Cortex of kidney (tissue), 1 donor: ENCODE measurements at places on chromosomes 5 and 9.

GRCh38 chr9:137396227-137396626, 26.7 kb downstream of the EXD3 start:
- no peak for DNase-seq

DNA sequence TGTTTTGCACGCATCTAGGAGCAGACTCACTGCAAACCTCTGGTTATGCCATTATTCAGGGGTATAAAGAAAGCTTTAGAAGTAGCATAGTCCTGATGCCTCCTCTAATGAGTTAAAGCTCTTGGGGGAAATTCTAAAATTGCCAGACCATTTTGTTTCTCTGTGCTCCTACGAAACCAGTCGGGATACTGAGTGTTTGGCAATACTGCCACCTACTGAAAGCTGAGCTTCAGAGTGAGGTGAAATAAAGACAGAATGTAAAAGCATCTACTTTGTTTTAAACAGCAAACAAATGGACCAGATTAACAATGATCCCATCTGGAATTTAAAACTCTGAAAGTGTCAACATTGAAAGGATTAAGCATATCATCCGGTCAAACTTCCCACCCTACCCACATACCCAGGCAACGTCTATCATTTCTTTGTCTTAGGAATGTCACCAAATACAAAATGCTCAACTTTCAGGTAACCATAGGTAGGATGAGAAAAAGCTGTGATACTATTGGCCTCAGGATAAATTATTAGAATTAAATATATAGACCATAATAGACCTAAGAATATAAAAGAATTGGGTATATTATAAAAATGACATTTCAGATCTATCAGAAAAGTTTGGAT, 77.8 kb upstream of the SHISAL2B start:
- DNase-seq, result no peak

GRCh38 chr5:33381243-33381642, 59.5 kb upstream of the TARS1 start:
- DNase-seq, result no peak

DNA sequence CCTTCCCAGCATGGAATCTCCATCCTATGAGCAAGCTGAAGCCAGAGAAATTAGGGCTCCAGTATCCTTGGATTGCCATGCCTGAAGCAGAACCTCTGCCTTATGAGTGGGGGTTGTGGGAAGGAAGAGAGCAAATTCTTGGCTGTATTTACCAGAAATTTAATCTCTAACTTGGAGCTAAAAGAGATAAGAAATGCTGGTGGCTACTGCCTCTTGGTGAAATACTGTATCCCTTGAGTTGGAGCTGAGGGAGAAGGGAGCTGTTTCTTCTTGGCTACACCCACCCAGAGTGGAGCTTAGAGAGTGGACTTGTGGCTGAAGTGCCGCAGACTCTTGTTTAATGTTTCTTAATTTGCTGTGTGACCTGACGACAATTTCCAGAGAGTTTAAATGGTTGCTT, 447.3 kb downstream of the ARHGEF28 start:
- DNase-seq, result no peak

DNA sequence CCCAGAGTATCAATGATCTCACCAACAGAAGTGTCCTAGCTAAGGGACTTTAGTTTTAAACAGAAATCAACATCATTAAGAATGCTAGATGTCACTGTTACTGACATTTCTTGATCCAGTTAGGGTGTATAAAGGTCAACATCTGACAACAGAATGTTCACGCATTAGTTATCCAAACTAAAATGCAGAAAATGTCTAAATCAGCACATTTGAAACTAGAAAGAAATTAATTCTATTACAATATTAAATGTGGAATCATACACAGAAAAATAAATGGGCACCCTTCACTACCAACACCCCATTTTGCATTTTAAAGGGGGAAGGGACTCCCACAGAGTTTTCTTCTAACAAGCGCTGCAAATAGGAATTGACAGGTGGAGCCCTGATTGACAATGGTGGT, 24.5 kb downstream of the ELAVL2 start:
- no peak for DNase-seq

- DNase-seq, result no peak
Measured at GRCh38 chr9:89743216-89743572, 138.4 kb downstream of the GADD45G start.

- DNase-seq, result no peak
Measured at GRCh38 chr5:80502800-80503199, 14.9 kb downstream of the FAM151B start.

GRCh38 chr5:98564836-98565235, 208.6 kb upstream of the RGMB start:
- DNase-seq, result no peak

GRCh38 chr5:149895416-149896345, 48.9 kb downstream of the PDE6A start:
- no peak for DNase-seq

DNA sequence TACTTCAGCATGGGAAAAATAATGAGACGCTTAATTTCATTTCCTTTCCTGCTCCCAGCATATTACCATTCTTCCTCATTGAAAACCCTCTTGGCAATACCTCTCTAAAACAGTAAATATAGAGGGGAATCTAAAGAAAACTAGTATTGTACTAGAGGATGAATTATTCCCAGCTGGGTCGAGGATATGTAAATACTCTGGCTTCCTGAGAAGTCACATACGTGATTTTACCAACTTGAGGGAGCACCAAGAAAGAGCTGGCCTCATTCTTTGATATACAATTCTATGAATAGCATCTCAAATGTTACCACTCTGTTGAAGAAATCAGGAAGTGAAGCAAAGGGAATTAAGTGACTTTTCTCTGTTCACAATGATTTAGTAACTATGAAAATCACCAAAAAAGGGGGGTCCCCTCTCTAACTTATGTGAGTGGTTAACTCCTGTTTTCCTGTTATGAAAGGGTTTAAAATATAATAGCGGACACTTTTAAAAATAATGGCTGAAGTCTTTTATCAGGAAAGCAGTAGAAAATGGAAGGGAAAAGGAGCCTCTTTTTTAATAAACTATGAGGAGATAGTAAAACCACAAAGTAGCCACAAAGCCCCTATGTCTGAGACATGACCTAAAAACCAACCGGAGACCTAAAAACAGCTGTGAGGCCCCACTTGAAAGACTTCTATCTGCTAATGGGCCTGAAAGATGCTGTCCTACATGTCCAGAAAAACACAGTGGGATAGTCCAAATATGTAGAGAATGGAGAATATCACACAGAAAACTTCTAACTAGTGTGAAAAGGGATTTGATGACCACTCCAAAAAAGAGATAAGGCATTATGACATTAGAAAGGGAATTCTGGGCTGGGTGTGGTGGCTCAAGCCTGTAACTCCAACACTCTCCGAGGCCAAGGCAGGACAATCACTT, 42.6 kb downstream of the LPAR1 start:
- DNase-seq, result no peak

- DNase-seq, result no peak
Measured at GRCh38 chr5:77103457-77103856, 16.4 kb upstream of the ZBED3 start.

GRCh38 chr5:83256091-83256780, 178.9 kb downstream of the XRCC4 start:
- no peak for DNase-seq

GRCh38 chr5:153623751-153624450, 133.4 kb downstream of the GRIA1 start:
- no peak for DNase-seq

- no peak for DNase-seq
Measured at GRCh38 chr5:154758493-154758892, 3.3 kb downstream of the LARP1 start.

GRCh38 chr9:15965246-15965745, 412.5 kb downstream of the CCDC171 start:
- DNase-seq, result no peak

- no peak for DNase-seq
Measured at GRCh38 chr9:114000063-114000454, 78.0 kb downstream of the AMBP start.

DNA sequence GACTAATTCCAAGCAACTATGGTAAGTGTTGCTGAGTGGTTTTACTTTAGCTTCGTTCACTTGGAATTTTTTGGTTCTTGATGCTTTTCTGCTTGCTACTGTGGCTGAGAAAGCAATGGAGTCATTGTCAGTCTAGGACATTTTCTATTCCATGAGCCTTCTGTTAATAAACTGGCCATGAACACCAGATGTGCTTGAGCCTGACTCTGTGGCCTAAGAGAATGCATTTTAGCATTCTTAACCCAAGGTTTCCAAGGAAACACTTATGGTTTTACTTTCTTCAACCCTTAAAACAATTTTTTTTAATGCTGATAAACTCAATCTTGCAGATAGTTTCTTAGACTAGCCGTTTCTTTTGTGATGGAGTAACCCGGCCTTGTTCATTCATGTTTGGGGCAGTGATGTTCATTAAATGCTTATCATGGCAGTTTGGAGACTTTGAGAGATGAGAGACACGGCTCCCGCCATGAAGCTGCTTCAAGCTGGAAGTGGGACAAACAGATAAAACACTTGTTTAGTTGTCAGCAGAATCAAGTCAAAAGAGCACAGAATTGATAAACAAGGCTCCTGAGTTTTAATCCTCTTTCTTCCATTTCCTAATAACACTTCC, 42.4 kb downstream of the OSTF1 start:
- no peak for DNase-seq

DNA sequence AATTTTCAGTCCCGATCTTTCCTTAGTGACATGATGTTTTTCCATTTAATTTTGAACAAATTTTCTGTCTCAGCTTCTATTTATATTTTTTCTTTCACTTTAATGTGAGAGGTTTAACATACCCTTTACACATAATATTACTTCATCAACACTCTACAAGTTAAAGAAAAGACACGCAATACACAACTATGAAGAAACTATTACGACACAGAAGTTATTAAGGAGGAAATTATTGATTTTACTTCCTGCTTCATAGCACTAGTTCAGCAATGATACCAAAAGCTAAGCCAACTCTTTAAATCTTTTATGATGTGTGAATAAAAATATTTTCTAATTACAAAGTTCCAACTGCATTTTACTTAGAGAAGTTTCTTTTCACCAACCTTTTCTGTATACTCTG, 432.3 kb upstream of the DAB2 start:
- DNase-seq, result no peak

- no peak for DNase-seq
Measured at GRCh38 chr5:150294551-150295071, 5.0 kb upstream of the CAMK2A start.

DNA sequence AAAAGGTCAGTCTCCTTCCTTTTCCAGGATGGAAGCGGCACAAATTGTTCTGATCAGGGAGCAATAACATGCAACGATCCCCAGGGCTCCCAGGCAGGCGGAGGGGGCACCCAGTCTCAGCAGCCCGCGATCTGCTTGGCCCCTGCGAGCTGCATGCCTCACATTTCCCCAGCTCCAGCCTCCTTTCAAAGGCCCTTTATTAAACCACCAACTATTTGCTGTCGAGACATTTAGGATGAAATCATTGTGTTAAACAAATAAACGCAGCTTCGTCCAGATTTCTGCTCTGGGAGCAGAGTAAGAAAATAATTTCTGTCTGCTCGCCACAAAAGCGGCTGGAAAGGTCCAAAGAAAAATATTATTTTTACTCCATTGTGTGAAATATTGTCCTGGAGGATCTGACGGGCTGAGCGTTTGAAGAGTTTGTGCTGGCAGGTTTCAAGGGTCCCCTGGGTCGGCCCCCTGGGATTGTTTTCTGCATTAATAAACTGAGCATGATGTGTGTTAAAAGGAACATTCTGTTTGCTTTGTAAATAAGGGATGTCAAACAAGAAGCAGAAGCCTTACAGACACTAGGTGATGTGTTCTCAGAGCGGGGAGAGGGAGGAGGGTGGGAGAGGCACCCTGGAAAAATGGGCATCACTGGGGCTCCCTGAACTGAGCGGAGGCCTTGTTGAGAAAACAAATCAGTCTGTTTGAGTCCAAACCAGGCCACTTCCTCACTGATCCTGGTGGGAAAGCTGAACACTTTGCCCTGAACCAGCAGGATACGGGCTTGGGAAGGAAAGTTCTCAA, 110.1 kb downstream of the FOXD1 start:
- no peak for DNase-seq

DNA sequence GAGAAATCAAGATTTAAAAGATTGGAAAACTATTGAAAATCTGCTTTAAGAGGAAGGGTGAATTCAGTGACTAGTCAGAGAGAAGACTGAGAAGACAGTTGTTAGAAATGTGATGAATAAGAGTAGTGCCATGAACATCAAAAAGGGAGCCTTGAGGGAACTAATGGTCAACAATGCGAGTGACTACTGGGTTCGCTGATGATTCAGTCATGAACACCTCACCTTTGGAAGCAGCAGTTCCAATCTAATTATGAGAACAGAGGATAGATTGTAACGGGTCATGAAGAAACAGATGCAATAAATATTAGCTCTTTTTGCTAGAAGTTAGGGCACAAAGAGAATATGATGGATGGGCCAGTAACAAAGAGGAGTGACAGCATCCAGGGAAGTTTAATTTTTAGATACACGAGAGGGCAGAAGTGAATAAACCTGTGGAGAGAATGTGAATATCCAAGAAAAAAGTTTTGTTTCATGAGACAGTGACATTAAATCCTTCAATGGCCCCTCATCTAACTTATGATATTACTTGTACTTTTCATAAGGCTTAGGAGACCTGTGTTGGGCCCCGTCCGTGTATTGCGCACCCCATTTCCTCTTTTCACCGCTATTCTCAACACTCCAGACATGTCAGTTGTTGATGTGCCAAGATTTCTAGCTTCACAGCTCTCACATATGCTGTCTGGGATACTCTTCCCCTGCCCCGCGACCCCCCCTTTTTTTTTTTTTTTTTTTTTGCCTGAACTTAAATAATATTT, 23.5 kb upstream of the IFNE start:
- DNase-seq, result no peak

DNA sequence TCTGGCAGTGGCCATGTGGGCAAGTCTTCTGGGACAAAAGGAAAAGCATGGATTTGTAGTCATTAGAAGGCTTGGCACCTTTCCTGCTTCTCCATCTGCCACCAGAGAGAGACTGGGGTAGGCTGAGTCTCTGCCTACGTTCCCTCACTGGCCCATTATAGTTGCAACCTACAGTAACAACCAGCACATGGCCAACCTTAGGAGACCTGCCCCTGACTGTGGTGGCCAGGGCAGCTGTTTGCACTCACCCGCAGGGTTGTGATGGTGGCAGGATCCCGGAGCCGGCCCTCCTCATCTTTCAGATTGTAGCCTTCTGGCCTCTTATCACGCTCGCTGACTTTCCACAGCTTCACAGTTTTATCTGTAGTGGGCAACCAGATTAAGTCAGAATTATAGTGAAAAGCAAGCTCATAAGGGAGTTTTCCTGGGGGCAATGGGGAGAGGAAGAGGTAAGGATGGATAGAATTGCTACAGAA, 174.9 kb upstream of the GPR151 start:
- no peak for DNase-seq

DNA sequence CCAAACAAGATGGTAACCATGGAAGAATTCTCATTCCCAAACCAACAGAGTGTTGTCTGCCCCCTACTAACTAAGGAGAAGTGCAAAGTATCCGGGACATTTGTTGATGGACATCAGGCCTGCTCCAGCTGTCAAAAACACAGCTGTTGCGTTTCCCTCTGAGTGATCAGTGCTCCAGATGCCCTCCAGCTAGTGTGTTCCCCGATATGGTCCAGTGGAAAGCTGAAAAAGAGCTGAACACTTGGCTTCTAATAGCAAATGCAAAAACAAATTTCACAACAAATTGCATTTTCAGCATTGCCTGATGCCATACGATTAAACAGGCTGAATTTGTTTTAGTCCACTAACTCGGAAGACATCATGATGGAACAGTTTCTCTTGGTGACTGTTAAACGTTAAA, 1398.7 kb downstream of the PTPRD start:
- no peak for DNase-seq
